Erythroblast (primary cell): ENCODE measurements at places on chromosomes 5 and 9.

GRCh38 chr5:42876375-42876844 lies 64.7 kb upstream of the SELENOP start:
- DNase-seq, result no peak

DNA sequence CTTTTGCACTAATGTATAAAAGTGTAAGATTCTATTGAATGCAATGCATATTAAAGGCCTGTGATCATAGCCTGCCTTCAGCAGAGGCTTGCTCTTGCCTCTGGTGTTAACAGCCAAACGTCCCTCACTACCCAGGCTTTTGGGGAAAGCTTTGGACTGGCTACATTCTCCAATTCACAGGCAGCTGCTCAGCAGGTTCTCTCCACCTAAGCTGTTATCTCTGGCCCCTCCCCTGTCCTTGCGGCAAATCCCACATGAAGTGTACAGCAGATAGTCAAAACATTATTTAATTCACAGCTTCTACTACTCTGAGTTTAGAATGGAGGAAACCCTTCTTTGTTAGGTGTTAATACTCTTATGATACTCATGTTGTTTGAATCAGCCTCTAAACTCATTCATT lies 45.9 kb upstream of the GADD45G start:
- DNase-seq, result no peak

- DNase-seq, result no peak
Observed at GRCh38 chr5:5588887-5589826, 166.7 kb downstream of the ICE1 start.

- DNase-seq, result no peak
Observed at GRCh38 chr9:93852728-93853127, 102.4 kb downstream of the BARX1 start.

DNA sequence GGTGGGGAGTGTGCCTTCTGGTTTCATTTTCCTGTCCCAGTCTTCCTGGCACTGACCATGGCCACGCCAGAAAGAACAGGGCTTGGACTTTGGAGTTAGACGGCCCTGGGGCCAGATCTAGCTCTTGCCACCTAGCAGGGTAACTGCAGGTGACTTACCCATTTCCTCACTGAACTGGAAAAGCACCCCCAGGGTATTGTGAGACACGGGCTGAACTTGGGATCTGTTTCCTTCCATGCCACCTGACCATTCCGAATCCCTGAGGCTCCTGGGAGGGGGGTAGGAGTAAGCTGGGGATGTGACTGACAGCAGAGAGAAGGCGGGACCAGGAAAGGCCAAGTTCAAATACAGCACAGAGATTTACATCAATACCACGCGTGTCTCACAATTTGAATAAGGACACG lies 9.4 kb downstream of the HNRNPAB start:
- no peak for DNase-seq

- DNase-seq, result no peak
Observed at GRCh38 chr5:121285801-121286521, 565.7 kb upstream of the FTMT start.

DNA sequence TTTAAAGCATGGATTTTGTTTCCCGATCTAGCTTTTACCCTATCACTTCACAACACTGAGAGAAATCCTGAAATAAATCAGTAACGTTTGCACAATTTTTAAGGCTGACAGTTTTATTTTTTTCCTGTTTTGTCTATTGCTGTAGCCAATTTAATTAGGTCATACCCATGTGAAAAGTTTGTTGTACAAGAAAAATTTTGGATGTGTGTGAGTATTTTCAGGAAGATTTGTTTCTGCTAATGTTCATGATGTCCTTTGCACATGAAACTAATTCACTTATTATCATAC lies 237.8 kb downstream of the ARRDC3 start:
- no peak for DNase-seq

DNA sequence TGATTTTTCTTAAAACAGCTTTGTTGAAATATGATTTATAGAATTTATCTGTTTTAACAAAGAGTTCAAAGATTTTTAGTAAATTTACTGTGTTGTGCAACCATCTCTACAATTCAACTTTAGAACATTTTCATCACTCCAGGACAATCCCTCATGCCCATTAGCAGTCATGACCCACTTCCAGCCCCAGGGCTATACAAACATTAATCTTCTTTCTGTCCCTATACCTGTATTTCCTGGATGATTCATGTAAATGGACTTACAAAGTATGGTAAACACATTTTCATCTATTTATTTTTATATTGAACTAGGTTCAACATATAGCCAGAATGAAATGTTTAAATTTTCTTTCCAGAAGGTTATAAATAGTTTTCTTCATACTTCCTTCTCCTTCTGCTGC lies 127.8 kb upstream of the CCDC180 start:
- no peak for DNase-seq

DNA sequence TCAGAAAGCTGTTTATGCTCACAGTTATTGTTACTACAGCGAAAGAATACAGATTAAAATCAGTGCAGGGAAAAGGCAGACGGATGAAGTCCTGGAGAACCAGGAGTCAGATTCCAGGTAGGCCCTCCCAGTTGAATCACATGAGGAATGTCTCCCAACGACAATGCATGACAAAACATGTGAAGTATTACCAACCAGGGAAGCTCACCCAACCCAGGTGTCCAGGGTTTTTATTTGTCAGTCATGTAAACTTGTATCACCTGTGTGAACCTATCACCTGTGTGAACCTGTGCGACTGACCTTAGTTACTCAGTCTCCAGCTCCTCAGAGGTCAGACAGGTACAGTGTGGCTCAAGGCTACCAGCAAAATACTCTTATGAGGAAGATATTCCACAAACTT lies 63.9 kb downstream of the KIAA1958 start:
- DNase-seq, result no peak

- peak; percentile 8 for DNase-seq
Observed at GRCh38 chr5:116237917-116238500, 153.2 kb downstream of the COMMD10 start.

DNA sequence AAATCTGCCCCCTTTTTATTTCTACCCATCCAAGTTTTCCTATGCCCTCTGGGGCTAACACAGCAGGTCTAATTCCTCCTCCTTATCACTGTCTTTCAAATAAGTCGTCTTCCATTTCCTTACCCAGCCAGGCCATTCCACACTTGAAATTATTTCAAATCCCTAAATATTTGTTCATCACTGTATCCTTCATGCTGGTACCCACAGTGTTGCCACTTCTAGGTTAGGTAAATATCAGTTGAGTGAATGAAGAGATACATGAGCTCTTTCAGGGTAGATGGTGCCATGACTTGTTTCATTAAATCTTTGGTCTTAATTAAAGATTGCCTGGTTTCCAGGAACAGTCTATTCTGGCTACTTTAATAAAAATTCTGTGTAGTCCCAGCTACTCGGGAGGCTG lies 35.6 kb upstream of the ADRA1B start:
- DNase-seq, result no peak

- DNase-seq, result no peak
Observed at GRCh38 chr5:175561085-175561484, 82.7 kb downstream of the SFXN1 start.

- DNase-seq, result no peak
Observed at GRCh38 chr5:111261610-111262009, 37.4 kb downstream of the CAMK4 start.

DNA sequence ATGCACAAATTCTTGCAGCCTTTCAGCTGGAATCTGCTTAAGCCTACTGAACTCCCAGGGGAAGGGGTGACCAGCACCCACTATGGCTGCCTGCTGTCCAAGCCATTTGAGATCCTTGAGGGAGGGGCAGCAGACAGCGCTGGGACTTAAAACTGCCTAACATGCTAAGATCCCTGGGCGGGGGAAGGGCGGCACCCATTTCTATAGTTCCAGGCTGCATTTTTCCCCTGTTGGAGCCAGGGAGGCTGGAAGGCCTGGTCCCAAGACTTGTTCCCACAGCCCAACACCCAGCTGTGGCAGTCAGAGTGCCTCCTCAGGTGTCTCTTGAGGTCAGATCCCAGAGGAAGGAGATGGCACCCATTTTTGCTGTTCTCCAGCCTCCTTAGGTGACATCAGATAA lies 1061.3 kb upstream of the COX7C start:
- no peak for DNase-seq

GRCh38 chr9:130936285-130937117 lies 2.5 kb downstream of the FIBCD1 start:
- DNase-seq, result no peak

- no peak for DNase-seq
Observed at GRCh38 chr5:7597059-7597642, 201.2 kb downstream of the ADCY2 start.

DNA sequence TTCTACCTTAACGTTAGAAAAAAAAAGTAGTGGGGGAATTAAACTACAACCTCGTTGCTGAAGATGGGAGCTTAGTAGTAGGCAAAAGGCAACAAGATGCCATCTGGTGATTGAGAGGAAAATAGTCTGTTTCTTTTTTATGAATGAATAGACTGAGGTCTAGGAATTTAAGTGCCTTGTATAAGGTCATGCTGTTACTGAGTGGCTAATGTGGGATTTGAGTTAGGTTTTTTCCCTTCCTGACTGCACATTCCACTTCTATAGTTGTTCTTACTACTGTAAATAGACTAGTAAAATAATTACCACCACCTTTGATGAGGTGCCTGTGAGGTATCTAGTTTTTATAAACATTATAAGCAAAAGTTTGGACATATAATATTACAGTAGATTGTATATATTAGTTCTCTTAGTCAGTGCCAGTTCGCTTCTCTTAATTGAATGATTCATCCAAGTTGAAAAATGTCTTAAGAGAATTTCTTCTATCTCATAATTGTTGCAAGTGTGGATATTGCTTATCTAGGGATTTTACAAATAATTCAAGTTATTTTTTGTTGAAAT lies 19.1 kb downstream of the FSD1L start:
- DNase-seq, result no peak

DNA sequence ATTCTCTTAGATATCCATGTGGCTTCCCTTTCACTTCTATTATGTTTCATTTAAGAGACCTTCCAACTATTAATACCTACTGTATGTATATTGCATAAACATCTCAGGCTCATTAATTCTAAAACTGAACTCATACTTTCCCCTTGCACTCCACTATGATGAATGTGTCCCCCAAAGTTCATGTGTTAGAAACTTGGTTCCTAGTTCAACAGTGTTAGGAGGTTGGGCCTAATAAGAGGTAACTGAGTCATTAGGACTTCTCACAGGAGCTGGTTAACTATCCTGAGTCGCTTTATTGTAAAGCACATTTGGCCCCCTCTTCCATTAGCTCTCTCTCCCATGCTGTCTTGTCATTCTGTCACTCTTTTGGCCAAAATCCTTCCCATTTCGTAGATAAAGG lies 22.0 kb downstream of the ANKHD1 start:
- DNase-seq, result no peak

DNA sequence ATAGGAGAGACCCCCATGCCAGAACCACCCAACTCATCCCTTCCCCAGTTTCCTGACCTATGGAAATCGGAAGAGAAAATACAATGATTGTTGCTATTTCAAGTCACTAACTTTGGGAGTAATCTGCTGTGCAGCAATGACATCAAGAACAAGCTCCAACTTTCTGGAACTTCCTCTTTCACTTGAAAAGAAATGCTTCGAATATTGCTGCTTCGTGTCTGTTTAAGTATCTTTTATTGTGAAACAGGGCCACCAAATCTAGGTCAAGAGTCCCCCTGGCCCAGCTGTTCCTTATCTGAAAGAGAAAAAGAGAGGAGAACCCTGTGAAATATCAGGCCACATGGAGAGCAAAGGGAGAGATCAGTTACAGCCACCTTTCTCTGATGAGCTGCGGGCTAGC lies 59.4 kb upstream of the DNAH5 start:
- no peak for DNase-seq

- no peak for DNase-seq
Observed at GRCh38 chr9:113992994-113993393, 85.1 kb downstream of the AMBP start.

- DNase-seq, result peak; percentile 17
Observed at GRCh38 chr9:68998812-68999211, 15.1 kb downstream of the PRKACG start.

- DNase-seq, result peak; percentile 4
Observed at GRCh38 chr5:39370555-39371366, 6.5 kb upstream of the C9 start.

DNA sequence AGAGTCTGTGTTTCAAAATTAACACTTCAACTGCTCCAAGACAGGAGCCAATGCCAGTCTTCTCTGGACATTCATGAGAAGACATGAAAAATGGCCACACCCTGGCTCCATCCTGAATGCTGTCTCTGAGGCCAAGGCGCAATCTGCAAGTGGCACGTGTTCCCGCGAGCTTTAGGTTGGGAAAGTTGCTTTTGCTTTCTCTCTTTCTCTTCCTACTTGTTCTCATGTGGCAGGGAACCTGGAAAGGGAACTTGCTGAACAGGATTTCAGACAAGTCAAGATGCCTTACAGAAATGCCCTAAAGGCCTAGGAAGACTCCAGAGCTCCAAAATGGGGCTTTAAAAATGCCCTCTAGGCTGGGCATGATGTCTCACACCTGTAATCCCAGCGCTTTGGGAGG lies 91.9 kb upstream of the OTULINL start:
- DNase-seq, result no peak

GRCh38 chr5:72093824-72094223 lies 13.5 kb upstream of the MAP1B start:
- DNase-seq, result no peak

- no peak for DNase-seq
Observed at GRCh38 chr9:136254381-136255165, 9.0 kb upstream of the QSOX2 start.

GRCh38 chr5:137287569-137287968 lies 211.6 kb downstream of the SPOCK1 start:
- DNase-seq, result no peak

- DNase-seq, result no peak
Observed at GRCh38 chr9:69485466-69485865, 160.5 kb downstream of the ENTREP1 start.

DNA sequence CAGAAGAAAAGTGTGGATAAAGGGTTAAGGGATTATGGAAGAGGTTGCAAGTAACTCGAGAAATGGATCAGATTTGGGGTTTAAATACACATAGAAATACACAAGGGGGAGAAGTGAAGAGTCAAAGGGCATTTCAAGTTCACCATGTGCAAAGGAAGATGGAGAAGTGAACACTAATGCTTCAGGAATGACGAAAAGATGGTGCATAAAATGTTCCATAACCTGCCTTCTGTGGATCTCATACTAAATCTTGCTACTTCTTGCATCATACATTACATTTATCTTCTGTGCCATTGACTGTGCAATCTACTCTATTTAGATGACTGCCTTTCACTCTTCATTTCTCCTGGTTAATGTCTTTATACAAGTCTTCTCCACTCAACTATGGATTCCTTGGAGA lies 5.7 kb upstream of the SMC2 start:
- peak; percentile 8 for DNase-seq

DNA sequence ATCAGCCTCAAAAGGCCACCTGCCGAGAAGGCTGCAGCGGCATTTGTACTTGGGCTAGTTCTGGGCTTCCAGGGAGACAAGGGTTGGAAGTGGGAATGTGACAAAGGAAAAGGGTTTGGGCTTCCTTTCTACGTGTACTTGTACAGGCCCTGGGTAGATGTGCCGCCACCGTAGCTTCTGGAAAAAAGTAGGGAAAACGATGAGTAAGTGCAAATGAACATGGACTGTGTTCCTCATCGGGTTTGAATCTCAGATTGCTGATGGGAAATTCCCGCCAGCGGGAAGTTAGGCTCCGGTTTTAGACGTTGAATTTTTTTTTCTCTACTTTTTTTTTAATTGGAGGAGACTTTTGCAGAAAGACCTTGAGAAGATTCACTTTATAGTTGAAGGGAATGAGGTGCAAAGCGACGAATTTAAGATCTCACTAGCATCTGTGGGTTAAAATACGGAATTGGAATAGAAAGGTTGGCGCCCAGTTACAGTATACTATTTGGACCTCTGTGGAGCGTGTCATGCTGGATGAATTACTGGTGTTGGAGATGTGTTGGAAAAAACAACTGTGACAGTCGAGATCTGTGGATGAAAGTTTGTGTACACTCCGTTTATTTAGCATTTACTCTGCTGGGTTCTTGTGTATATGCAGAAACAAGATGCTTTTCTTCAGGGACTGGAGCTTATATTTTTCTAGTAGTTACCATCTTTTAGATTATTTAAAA lies 1.2 kb downstream of the G3BP1 start:
- DNase-seq, result peak; percentile 62
